ENCODE measurements at places on chromosomes 13 and 19. TPM values are rescaled to one million over a fixed set of nuclear protein-coding genes. Genes with fewer than 3 reads are reported as not detected.

Gene GZMM
- total RNA-seq, result not detected

Gene MBD3L3
- total RNA-seq, result not detected

Gene APOC1
- total RNA-seq, result 1.8 TPM

Gene CEACAM20
- total RNA-seq, result not detected

Gene POLRMT
- 32.7 TPM for total RNA-seq

Gene IRGC
- total RNA-seq, result not detected

Gene SHANK1
- 0.26 TPM for total RNA-seq

Gene WDR87
- not detected for total RNA-seq

Gene URAD
- total RNA-seq, result not detected

Gene ELSPBP1
- total RNA-seq, result not detected

Gene KLK10
- total RNA-seq, result 0.04 TPM

Gene LENG9
- 6.8 TPM for total RNA-seq

Gene ZNF8
- 3.8 TPM for total RNA-seq

Gene ZNF14
- 3.7 TPM for total RNA-seq

Gene NTF4
- total RNA-seq, result not detected

Gene LHB
- 0.26 TPM for total RNA-seq

Gene COMP
- not detected for total RNA-seq

Gene DMKN
- not detected for total RNA-seq

Gene CYP2A7
- total RNA-seq, result not detected

Gene CGB7
- 0.33 TPM for total RNA-seq

Measured in pulmonary artery endothelial cell (primary cell).